ENCODE measurements at places on chromosomes 7 and 10.
A peak's percentile ranks its signal among the peaks of the same experiment; 100 is the strongest.

DNA sequence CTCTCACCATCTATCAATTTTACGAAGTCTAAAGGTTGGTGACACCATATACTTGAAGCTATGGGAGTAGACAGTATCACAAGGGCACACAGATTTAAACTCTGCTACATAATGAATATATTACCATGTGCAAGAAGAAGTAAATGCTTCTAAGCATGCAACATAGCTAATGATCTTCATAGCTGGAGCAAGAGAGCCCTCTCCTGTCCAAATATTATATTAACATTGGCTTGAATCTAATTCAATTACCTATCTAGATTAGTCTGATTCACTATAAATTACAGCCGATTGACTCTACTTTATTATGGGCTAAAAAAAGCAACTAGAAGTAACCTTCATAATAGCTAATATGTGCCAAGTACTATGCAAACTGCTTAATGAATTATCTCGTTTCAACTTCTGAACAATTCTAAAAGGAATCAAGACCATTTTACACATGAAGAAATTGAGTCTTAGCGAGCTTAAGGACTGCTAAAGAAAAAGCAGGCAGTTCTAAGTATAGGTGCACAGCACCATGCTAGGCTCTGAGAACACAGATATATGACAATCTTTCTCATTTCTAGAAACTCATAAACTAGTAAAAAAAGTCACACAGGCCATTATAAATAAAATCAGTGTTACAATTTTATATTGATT, 21.9 kb downstream of the FRA10AC1 start:
- no peak for DNase-seq

DNA sequence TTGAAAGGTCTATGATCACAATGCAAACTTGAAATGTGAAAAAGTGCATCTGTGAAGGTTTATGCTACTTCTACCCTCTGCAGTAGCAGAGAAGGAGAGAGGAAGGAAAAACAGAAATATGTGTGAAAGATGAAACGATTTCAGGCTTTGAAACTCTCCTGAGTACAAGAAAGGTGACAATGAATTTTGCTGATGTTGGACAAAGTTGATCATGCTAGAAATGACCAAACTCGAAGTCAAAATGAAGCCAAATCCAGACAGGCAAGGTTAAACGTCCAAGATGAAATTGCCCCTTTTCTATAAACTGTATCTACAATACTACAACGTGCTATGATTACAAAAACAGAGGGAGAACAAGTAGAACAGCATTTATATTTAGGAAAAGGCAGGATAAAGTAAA, 67.0 kb upstream of the C7orf33 start:
- DNase-seq: no peak

GRCh38 chr10:6040205-6040604, 22.0 kb downstream of the IL2RA start:
- DNase-seq: no peak

- DNase-seq: no peak
These were observed 361.5 kb downstream of the FRMD4A start for GRCh38 chr10:13969118-13969791.

- no peak for DNase-seq
These were observed 104.7 kb upstream of the EEPD1 start for GRCh38 chr7:36048141-36048901.

- DNase-seq: peak; percentile 62
These were observed 42.9 kb upstream of the CNPY1 start for GRCh38 chr7:155589001-155589980.
